ENCODE measurements at places on chromosomes 7 and 10.

- no peak for DNase-seq
Observed at GRCh38 chr10:131814567-131815265, 86.1 kb upstream of the PPP2R2D start.

GRCh38 chr10:95729323-95730055, 26.5 kb upstream of the ENTPD1 start:
- no peak for DNase-seq

DNA sequence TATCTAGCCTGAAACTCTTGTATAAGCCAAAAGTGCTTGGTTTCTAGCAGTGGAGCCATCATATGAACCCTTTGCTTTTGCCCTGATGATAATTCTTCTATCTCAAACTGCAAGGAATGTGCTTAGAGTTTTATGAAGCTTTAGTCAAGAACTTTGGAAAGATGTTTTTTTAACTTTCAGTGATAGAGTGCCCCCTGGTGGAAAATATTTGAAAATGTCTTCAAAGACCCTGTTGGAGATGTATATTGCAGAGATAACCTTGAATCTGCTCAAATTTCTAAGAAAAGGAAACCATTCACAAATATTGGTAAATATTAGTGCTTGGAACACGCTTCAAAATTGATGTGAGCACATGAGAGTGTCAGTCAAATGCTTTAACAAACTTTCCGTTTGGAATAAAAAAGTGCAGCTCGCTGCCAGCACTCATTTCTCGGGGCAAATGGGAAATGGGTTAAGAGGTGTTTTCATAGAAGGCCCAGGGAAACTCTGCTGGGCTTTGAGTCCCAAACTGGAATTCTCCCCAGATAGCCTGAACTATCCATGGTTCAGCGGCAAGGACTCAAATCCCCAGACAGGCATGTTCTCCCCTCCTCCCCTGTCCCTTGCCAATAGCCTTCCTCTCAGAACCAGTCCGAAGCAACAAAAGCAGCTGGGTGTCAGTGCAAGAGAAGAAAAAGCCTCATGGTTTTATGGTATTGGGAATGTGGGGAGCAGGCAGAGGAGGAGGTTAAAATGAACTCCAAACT, 129.3 kb downstream of the MYOF start:
- peak; percentile 56 for DNase-seq

GRCh38 chr10:123007558-123008354, 839 bp downstream of the IKZF5 start:
- DNase-seq, result peak; percentile 60

DNA sequence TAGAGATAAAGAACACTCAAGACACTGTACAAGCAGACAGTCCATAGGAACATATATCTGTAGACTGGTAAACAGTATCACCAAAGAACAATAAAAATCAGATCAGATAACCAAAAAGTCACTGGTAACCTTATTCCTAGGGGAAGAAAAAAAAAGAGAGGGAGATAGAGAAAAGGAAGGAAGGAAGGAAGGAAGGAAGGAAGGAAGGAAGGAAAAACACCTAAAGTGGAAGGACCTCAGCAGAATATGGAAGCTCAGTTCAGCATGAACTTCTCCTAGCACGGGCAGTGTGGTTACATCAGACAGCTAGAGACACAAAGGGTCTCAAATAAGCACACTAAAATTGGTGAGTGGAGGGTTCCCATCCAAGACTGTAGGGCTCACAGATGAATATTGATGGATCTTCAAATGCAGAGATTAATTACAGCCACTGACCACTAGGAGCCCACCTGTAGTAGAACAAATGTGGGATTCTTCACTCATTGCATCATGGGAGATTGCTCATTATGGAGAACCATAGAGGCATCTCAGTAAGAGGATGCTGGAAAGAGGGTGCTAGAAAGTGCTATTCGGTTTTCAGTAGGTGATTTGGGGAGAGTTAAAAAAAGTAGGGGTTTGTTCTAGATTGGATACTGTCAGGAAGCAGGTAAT, 293.4 kb upstream of the C7orf33 start:
- no peak for DNase-seq

GRCh38 chr7:136179851-136180721, 202.9 kb upstream of the MTPN start:
- DNase-seq, result no peak

- no peak for DNase-seq
Observed at GRCh38 chr10:94623572-94623971, 60.0 kb upstream of the CYP2C18 start.

DNA sequence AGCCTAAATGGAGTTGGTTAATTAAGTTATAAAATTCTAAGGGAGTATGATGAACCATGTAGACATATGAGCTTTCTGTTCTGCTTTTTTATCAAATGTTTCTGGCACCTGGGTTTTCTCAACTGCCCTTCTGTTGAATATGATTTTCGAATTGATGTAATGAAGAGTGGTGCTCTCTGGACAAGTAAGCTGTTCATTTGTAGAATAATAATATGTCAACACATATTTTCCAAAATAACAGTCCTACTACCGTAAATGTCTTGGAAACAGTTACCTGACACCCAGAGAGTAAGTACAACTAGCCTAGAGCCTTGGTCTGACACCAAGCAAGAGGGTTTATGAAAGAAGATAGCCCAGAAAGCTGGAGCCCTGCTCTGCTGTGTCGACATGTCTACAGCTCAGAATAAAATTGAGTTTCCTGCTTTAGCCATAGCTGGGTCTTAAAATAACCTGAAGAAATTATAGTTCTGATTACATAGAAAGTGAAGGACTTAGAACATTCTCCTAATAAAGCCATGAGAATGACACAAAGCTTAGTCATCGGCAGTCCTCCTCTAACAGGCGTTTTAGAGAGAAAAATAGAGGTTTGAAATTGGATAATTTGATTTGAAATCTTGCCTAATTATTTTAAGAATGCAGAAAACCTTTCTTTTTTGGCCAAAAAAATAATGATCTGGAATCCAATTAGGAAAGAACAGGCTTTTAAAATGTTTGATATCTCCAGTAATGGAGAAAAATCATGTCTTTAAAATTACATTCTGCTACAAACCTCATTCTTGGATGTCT, 25.1 kb downstream of the HDAC9 start:
- DNase-seq, result no peak

DNA sequence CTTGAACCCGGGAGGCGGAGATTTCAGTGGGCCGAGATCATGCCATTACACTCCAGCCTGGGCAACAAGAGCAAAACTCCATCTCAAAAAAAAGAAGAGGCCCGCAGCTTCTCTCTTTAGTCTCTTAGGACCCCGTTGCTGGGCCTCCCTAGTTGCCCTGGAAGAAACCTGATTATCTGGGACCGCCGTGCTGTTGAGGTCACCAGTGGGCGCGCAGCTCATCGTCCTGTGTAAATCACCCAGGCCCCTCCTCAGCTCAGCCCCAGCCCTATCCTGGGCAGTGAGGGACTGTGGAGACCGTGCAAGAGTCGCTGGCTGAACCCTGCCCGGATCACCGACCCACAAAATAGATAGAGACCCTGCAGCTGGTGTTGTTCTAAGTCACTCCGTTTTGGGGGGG, 85.0 kb downstream of the UNCX start:
- no peak for DNase-seq

- DNase-seq, result peak; percentile 33
Observed at GRCh38 chr7:98559958-98560357, 57.1 kb upstream of the NPTX2 start.

DNA sequence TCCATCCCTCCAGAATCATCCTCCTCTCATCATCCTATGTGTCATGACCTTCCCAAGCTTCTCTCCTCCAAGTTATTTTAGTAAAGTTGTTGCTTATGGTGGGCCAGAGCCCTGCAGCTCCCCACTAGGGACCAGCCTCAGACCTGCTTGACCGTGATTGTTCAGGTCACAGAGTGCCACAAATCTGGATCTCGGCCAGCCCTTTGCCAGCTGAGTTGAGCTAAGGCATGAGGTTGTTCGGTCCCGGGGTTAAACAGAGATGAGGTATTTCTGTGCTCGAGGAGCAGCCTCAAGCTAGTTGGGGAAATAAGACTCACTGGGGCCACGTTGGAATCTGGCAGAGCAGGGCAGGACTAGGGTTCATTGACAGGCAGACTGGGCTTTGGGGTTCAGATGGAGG, 66.3 kb upstream of the PPIF start:
- no peak for DNase-seq

- no peak for DNase-seq
Observed at GRCh38 chr7:47386273-47386835, 195.6 kb downstream of the TNS3 start.

- DNase-seq, result no peak
Observed at GRCh38 chr10:4332764-4333458, 493.1 kb upstream of the AKR1E2 start.

- DNase-seq, result no peak
Observed at GRCh38 chr10:70967591-70968587, 79.5 kb upstream of the PCBD1 start.

DNA sequence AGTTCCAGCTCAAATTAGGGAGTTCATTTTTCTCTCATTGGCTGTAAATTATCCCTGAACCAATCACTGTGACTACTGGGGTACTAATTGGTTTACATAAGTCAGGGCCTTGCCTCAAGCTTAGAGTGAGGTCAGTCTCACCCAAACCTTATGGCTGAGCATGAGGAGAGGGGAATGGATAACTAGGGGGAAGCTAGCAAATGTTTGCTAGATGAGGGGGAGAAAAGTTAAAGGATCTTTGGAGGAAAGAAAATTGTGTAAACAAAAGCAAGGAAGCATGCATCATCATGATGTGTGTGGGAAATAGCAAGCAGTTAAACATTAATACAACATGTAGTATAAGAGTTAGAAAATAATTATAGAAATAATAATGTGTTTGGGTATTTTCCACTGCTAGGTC, 121.9 kb downstream of the BBS9 start:
- DNase-seq, result no peak

GRCh38 chr7:121178869-121179497, 149.8 kb upstream of the WNT16 start:
- DNase-seq, result no peak

GRCh38 chr7:142450206-142450605, 192.3 kb upstream of the PRSS58 start:
- no peak for DNase-seq

GRCh38 chr7:29434380-29434768, 129.3 kb upstream of the PRR15 start:
- no peak for DNase-seq

DNA sequence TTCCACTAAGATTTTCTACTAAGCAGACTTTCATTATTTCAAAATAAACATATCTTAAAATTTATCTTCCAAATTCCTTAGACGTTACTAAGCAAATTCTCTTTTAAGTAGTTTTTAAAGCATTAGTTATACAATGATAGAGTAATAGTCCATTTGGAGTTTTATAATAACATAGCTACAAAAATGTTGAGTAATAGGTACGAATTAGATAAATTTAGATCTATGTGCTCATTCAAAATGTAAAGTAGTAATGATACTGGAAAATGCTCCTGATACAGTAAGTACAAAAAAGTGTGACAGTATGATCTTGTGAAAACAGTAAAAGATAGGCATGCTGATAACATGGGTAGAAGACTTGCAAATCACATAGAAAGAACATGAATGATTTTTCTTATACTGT, 4.5 kb downstream of the DMTF1 start:
- DNase-seq, result no peak

Measured in T47D (cell line).